ENCODE measurements at places on chromosomes 4 and X. TPM values are rescaled to one million over a fixed set of nuclear protein-coding genes. Genes with fewer than 3 reads are reported as not detected.

DNA sequence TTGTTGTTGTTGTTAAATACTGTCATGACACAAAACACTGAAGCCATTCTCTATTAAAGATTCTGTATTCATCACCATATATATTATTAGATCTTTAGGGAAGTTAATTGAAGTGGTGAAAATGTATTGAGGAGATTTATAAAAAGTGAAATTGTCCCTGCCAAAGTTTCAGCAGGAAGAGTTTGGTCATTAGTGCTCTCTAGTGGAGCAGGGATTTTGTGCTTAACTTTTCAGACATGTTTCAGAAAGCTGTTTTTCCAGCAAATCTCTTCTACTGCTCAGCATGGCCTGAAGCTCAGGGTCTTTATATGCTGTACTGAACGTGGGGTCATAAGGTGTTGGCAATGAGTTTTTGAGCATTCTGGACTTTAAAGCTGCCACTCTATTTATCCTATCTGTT lies 36.7 kb upstream of the CXXC4 start:
- DNase-seq, result no peak

DNA sequence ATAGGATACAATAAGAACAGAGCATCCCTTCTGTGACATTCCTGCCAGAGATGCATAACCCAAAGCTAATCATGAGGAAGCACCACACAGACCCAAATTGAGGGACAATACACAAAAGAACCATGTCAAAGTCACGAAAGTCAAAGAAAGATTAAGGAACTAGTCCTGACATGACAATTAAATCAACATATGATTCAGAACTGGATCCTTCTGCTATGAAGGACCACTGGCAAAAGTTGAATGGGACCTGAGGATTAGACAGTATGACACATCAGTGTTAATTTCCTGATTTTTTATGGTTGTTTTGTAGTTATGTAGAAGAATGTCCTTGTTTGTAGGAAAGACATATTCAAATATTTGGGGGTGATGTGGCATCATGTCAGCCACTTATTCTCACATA lies 13.9 kb downstream of the ACOT9 start:
- DNase-seq, result no peak

DNA sequence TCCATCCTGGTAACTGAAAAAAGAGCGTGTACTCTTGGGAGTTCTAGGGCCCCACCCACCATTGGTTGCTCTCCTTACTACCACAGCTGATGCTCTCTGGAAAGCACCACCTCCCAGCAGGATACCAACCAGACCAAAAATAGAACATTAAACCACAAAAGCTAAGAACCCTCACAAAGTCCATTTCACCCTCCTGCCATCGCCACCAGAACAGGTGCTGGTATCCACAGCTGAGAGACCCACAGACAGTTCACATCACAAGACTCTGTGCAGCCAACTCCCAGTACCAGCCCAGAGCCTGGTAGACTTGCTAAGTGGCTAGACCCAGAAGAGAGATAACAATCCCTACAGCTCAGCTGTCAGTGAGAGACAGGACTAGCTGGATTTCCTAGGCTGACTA lies 240.6 kb downstream of the PABPC4L start:
- no peak for DNase-seq

GRCh38 chrX:10759141-10759799 lies 138.9 kb upstream of the MID1 start:
- DNase-seq, result no peak

- no peak for DNase-seq
Observed at GRCh38 chr4:7501314-7501713, 66.6 kb upstream of the PSAPL1 start.

DNA sequence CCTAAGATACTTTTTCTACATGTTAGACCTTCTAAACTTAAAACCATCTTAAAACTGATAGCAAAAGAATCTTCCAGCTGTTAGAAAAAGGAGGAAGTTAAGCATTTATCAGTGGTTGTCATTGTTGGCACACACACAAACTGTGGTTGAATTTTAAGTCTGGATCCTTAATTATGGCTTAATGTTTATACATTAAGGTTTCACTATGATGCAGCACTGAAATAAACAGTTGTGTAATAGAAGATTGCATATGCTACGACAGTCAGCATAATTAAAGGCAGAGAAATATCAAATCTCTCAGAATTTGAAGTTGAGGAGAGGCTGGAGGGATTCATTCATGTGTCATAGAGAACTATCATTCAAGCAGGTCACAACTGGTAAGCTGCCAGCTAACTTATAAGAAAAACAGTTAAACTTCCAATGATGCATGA lies 32.3 kb downstream of the ADGRA3 start:
- no peak for DNase-seq

DNA sequence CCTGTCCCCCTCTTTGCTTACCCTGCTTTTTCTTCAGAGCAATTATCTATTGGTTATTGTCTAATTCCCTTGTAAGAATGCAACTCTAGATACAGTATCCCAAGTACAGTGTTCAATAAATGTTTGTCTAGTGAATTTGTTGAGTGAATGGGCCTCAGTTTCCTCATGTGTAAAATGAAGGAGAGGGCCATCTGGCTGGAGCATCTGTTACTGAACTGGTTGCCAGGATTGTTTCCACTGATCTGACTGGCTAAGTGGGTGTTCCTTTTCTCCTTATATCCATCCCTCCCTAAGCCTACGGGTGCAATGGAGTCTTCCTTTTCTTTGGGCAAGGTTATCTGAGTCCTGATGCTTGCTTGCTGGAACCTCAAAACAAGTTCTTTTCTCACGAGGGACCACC lies 185.2 kb upstream of the RPS6KA3 start:
- no peak for DNase-seq

- DNase-seq, result no peak
Observed at GRCh38 chr4:79395841-79396240, 12.2 kb downstream of the GK2 start.

DNA sequence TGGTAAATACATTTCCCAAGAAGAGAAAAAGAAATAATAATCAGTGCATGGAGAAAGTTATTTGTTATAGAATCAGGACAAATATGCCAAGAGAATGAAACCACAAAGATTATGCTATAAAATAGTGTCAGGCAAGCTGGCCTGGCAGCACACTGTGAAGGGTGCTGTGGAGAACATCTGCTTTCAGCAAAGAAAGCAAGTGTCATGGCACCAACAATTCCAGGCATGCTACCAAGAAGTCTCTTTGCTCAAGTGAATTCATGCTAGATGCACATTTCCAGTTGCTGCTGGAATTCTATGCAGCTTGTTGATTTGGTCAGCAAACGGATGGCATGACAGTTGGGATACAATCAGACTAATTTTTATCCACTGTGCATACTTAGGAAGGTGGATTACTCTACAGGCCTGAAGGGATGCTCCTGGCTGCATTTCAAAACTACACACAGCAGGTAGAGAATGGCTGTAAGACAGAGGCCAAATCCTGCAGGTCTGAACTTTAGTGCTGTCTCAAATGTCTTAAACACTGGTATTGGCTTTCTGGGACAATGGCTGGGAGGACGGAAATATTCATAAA lies 154.6 kb upstream of the FAT1 start:
- DNase-seq, result no peak

DNA sequence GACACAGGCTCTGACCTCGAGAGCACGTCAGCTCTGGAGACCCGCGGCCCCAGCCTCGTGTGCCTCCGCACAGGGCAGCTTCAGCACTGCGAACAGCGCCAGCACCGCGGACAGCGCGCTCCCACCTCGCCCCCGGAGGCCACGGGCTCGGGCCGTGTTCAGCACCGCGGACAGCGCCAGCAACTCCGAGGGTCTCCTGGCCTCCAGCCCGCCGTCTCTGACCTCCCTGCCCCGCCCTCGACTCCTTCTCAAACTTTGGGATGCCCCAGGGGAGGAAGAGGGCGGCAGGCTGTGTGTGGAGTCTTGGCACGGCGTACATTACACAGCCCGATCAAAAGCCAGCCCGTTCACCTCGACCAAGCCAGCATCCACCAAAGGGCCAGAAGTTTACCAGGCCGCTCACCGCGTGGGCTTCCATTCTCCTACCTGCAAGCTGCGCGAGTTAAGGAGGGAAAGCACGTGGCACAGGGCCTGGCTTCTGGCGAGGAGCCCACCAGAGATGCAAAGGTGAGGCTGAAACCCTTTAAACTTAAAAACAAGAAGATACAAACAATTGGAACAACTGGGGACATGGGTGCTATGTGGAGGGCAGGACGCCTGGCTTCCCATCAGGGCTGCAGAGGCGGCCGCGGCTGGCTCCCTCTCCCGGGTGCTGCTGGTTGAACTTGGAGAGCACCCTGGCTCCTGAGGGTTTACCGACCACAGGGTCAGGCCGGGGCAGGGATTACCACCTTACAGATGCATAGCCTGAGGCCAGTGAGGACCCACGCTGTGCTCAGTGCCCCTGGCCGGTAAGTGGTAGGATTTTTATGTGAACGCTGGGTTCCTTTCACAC lies 4.5 kb upstream of the NKX1-1 start:
- peak; percentile 80 for DNase-seq

DNA sequence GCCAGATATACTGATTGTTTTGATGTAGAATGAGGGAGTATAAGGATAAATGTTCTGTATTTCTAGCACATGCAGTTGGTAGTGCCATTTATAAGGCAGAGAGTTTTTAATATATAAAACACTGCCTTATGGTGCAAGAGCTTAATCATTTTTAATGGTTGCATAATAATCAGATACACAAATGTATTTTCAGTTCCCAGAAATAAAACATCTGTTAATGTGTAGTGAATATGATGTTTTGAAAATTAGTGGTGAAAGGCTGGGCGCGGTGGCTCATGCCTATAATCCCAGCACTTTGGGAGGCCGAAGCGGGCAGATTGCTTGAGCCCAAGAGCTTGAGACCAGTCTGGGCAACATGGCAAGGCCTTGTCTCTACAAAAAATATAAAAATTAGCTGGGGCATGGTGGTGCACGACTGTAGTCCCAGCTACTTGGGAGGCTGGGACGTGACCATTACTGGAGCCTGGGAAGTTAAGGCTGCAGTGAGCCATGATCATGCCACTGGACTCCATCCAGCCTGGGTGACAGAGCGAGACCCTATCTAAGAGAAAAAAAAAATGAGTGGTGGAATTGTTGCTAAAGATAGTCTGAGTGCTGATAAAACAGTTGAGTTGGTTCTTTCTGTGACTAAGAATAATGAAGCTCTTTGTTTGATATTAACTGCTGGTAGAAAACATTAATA lies 29.3 kb downstream of the CLCN3 start:
- DNase-seq, result peak; percentile 72

- no peak for DNase-seq
Observed at GRCh38 chrX:12890467-12890866, 16.0 kb upstream of the TLR8 start.

DNA sequence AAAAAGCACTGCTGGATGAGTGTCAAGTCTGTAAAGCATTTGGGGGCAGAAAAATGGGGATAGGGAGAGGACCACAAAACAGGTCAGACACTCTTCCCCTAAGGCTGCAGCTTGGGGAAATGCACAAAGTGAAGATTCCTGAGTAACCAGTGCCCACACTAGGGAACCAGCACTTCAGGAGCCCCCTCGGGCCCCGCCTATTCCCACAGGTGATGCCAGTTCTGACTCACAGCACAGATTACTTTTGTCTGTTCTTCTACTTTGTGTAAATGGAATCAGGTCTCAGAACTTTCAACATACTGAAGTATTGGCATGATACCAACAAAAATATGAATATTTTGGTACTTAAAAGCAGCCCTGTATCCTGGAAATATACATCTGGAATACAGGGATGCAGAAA lies 112.5 kb downstream of the ADRA2C start:
- no peak for DNase-seq

DNA sequence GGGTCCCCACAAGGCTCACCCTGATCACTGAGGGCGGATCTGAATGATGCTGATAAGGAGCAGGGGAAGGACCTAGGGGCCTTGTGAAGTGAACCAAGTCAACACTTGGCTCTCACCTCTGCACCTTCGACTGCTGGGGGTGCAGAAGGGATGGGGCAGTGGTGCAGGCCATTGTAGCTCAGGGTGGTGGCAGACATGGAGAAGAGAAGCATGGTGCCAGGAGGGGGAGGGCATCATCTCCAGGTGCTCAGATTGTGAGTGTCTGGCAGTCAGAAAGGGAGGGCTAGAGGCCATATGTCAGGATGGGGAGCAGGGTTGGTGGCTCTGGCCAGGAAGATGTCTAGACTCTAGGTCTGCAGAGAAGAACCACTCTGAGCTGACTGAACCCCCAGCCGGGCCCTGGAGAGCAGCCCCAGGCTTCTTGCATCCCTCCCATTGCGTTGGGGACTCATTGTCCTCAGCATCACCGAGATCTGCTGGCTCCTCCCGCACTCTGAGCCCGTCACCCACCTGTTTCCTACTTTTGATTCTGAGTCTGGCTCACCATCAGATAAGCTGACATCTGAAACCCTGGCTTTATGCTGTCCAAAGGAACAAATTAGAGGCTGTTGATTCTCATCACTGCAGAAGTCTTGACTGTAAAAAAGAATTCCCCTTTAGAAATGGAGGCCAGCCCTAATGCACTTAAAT lies 3.8 kb downstream of the APLN start:
- no peak for DNase-seq

GRCh38 chrX:35741142-35741541 lies 57.0 kb upstream of the MAGEB16 start:
- no peak for DNase-seq

- DNase-seq, result no peak
Observed at GRCh38 chrX:153648358-153649177, 1.6 kb downstream of the DUSP9 start.

- no peak for DNase-seq
Observed at GRCh38 chr4:102564399-102565059, 63.4 kb downstream of the NFKB1 start.

- no peak for DNase-seq
Observed at GRCh38 chrX:9859711-9860555, 73.7 kb downstream of the SHROOM2 start.

DNA sequence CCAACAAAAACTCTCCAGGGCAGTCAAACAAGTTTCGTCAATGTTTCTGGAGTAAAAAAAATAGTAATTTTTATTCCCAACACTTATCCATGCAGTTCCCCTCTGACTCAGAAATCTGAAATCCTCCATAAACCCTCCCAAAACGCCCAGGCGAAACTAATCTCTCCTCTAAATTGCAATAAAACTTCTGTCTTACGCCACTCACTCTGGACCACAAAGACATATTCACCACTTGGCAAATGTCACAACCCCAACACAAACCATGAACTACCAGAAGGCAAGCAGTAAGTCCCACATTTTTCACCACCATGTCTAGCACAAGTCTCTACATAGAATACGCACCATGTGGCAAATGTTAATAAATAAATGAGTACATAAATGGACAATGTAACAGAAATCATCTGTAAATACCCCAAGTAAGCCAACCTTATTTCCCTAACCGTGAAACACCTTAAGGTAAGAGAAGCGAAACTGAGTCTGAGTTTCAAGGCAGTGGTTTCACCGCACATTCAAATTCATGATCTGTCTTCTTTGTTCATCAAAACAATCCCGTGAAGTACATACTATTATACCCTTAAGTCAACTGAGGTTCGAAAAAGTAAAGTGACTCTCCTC lies 1.6 kb downstream of the PAPSS1 start:
- no peak for DNase-seq

- no peak for DNase-seq
Observed at GRCh38 chr4:105352826-105353225, 121.0 kb downstream of the PPA2 start.

The ALB gene
- total RNA-seq, result not detected

The CLNK gene
- total RNA-seq, result not detected

The MSX1 gene
- 4.1 TPM for total RNA-seq

The SGCB gene
- total RNA-seq, result 80.4 TPM

The ARHGEF38 gene
- total RNA-seq, result not detected

The FSTL5 gene
- not detected for total RNA-seq

The HSFX1 gene
- total RNA-seq, result 2.7 TPM

The SLC35A2 gene
- total RNA-seq, result 15.7 TPM

The SLC2A9 gene
- total RNA-seq, result 7.1 TPM

The RAB40AL gene
- not detected for total RNA-seq

The GUCY1A1 gene
- total RNA-seq, result 106 TPM

The APBB2 gene
- 23.9 TPM for total RNA-seq

The MAGEA2 gene
- not detected for total RNA-seq
